ENCODE measurements at places on chromosomes 16 and 17.

DNA sequence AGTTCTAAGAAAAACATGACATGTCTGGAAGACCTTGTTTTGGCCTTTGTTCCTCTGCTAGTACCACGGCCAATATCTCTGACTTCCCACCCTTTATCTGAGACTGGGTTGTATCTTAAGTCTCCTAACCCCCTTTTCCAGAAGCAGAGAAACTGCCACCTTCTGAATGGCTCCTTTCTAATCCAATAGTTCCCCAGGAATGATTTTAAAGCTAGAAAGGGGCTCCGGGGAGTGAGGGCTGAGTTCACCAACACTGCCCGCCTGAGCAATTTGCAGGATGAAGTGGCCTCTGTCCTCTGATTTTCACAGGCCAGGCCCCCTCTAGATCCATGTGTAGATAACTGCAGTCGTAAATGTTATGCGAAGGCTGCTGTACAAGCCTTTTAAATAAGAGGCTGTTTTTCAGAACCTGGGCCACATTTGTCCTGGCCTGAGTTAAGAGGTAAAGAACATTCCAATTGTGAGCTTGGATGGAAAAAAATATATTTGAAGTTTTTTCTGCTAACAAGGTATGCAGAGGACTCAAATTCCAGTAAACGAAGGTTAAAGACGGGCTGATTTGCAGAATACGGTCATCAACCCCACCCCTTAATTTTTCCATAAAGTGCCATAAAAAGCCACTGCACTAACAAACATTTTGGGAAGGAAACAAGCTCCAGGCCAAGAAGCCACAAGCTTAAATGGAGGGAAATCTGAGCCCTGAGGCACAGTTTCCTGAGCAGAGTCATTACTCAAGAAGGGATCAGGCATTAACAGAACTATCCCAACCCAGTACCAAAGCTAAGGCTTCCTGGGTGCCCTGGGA lies 117.0 kb upstream of the MAF start:
- no peak for DNase-seq

- DNase-seq, result no peak
Observed at GRCh38 chr16:60686824-60687223, 1349.4 kb downstream of the CDH8 start.

DNA sequence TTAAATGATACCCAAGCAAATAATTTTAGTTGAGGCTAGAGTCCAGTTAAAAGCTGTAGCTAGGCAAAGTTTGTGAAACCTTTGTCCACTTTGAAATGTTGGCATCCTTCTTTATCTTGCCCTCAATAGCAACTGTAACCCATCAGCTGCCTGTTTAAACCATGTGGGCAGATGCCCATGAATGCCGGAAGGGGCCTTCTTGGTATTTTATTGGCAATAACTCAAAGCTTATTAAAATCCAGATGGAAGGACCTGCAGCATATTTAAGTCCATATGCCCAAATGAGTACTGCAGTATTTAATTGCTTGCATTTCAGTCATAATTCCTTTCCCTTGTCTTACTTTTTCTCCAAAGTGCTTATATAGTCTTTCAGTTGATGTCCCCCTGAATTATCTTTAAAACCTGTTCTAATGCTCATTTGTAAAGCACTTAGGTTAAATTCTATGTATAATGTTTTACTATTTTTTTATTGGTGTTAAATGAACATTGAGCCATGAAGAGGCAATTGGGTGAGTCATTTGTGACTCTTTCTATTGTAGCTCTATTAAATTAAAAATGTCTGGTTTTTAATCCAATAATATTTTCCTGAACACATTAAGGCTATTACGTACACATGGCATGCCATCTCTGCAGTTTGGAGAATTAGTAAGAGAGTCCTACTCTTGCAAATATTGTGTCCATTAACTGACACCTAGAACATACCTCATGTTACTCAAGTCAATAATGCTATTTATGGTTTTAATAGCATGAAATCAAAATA lies 225.3 kb downstream of the KCNJ2 start:
- no peak for DNase-seq

DNA sequence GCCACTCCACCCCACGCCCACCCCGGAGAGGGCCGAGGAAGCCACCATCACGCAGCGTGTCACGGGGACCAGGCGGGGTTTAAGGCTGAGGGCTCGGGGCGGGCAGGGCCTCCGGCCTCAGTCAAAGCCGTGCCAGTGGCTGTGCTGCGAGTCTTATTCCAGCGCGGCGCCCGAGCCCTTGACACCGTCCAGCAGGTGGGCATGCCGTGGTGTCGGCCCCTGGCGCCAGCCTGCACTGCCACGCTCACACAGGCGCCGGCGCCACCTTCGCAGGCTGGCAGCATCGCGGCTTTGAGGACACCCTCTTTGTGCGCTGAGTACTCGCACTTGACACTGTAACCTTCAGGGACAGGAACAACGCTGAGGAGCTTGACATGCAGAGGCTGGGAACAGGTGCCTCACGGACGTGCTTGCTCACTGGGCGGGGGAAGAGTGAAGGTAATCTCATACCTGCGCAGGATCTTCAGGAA lies 34.0 kb upstream of the ZNF629 start:
- peak; percentile 69 for DNase-seq
